ENCODE measurements at places on chromosomes 1 and 21.

DNA sequence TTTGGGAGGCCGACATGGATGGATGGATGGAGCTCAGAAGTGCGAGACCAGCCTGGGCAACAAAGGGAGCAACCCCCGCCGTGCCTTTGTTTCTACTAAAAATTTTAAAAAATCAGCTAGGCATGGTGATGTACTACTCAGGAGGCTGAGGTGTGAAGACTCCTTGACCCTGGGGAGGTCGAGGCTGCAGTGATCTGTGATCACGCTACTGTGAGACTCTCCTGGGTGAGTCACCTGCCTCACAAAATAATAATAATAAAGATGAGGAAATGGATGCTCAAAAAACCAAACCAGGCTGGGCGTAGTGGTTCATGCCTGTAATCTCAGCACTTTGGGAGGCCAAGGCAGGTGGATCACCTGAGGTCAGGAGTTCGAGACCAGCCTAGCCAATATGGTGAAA is 19.2 kb downstream of the DSTYK start:
- DNase-seq = no peak

GRCh38 chr1:183773482-183774274 is 31.2 kb upstream of the RGL1 start:
- no peak for DNase-seq

GRCh38 chr1:3518256-3518655 is 63.8 kb downstream of the ARHGEF16 start:
- no peak for DNase-seq

DNA sequence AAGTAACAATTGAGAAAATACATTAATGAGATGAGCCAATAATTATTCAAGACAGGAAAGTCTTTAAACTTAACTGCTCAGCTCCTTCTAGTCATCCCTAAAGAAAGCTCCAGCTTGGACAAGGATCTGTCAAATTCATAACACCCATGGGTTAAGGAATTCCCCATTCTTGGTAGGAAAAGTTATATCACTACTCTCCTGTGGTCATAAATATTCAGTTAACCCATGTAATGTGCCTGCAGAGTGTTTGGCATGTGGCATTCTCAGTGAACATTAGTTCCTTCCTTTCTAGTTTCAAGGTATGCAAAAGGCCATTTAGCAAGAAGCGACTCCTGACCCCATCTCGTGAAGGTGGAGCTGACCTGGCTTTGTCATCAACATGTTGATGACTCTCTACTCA is 76.7 kb upstream of the VCAM1 start:
- no peak for DNase-seq

DNA sequence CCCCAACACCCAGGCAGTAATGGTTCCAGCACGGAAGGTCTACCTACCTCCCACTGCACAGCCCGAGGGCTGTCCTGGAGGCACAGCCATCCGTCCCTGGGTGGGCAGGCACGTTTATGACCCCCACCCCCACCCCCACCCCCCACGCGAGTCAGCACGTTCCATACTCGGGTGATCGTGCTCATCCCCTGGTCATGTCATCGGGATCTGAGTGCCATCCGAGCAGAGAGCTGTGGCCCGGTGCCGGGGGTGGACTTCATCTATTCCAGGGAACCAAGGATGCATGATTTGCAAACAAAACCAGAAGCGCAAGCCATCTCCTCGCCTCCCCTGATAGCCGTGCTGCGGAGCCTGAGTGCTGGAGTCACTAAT is 1.1 kb downstream of the TSPEAR start:
- DNase-seq = no peak

- no peak for DNase-seq
These were observed 31.1 kb downstream of the ERI3 start for GRCh38 chr1:44323947-44324346.

DNA sequence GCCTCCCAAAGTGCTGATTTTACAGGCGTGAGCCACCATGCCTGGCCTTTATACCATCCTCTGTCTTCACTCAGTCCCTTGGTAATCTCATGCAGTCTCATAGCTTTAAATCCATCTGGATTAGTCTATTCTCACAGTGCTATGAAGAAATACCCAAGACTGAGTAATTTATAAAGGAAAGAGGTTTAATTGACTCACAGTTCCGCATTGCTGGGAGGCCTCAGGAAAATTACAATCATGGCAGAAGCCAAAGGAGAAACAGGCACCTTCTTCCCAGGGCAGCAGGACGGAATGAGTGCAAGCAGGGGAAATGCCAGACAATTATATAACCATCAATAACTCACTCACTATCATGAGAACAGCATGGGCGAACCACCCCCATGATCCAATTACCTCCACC is 49.1 kb upstream of the CPLANE2 start:
- DNase-seq = no peak

DNA sequence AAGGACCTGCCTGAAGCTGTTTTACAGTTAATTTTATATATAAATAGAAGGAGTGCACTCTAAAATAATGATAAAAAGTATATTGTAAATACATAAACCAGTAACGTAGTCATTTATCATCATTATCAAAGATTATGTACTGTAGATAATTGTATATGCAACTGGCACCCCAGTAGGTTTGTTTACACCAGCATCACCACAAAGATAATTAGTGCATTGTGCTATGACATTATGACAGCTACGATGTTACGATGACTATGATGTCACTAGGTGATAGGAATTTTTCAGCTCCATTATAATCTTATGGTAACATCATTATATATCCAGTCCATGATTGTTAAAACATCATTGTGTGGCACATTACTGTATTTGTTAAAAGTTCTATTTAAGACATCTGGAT is 185.2 kb downstream of the LBR start:
- no peak for DNase-seq

DNA sequence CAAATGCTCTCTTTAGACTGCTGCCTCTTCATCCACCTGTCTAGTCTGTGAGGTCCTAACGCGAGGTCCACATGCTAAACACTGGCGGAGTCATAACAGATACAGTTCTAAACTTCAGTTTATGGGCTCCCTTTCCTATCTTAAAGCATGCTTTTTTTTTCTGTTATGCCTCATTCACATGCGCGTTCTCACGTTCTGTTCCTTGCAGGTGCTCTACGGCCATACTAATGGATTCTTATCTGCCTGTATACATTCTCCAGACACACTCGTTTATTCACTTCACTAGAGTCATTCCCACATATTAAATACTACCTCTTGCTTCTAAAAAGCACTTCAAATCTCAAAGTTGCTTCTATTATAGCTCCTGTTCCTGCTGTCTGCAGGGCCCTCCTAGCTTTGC is 38.7 kb downstream of the PHC2 start:
- no peak for DNase-seq

DNA sequence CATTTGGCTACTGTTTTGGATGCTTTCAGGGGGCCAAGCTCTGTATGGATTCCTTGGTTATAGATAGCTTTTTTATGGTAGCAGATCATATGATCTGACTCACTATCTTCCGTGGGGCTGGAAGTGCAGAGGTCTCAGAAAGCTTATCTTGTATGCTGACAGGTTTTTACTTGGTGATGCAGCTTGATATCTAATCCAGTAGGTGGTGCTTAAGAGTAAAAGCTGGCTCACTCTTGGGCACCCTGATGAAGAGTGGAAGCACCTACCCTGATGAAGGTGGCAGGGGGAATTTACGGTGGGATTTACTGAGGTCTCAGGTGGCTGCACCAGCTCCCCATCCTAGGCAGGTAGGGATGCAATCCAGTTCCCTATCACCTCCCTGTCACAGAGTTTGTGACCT is 151.2 kb downstream of the PTBP2 start:
- DNase-seq = no peak

DNA sequence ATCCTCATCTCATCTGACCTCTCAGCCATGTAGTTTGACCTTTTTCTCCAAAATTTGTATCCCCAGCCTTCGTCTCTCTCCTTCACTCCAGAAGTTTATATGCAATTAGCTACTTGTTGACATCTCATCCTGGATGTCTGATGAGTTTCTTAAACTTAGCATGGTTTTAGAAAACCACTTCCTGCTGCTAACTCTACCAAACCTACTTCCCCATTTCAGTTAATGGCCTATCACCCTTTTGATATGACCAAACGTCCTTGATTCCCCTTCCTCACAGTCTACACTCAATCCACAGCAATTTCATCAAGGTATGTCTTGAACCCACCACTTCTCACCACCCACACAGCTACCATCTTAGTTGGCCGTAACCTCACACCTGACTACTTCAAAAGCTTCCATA is 121.9 kb downstream of the LRRC40 start:
- no peak for DNase-seq

- no peak for DNase-seq
These were observed 45.8 kb downstream of the PRDM16 start for GRCh38 chr1:3114846-3115245.

GRCh38 chr1:11740258-11741192 is 4.6 kb downstream of the AGTRAP start:
- DNase-seq = no peak

All from GM18507 (cell line).